ENCODE measurements at places on chromosomes 3 and 15. TPM values are rescaled to one million over a fixed set of nuclear protein-coding genes. Genes with fewer than 3 reads are reported as not detected.
A peak's percentile ranks its signal among the peaks of the same experiment; 100 is the strongest.

GRCh38 chr3:125207949-125208568, 4.5 kb downstream of the SLC12A8 start:
- no peak for DNase-seq

- DNase-seq = no peak
These were observed 850.3 kb upstream of the CADM2 start for GRCh38 chr3:84108442-84108971.

DNA sequence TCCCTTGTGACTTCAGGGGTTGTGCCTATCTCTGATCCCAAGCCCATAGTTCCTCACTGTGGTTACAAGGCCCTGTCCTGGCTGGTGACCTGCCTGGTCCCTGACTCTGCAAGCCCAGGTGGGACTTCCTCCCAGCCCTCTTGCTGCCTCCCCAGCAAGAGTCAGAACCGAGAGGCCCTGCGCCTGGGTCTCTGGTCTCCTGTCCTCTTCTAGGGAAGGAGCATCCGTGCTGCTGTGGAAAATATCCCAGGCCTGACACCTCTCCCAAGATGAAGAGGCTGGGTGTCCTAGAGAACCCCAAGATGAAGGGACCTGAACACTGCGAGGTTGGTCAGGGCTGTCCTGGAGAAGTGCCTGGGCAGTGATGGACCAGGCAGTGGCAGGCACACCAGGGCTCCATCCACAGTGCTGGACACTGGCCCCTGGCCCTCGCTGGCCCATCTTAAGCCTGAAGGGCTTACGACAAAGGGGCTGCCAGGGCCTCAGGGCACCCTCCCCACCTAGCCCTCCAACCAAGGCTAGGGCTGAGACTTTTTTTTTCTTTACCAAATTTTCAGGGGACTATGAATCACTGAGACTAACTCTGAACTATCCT, 32.7 kb downstream of the PTH1R start:
- DNase-seq = peak; percentile 61

- DNase-seq = no peak
These were observed 343.0 kb downstream of the PLOD2 start for GRCh38 chr3:145817870-145818483.

DNA sequence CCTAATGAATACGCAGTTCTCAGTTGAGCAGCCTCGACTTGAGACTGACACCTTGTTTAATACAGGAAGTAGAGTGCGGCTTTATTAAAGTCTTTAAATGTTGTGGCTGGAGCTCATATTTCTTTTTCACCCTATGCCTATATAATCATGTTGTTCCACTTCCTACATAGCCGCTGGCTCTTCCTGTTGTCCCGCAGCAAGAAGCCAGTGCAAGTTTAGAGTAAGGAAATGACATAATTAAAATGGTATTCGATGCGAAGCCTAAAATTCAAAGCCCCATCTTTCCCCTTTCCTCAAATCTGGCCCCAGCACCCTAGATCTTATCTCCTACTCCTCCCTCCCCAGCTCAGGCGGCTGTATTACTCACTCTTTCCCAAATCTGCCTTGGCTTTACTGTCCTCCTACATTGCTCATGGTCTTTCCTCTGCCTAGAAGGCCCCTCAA, 7.5 kb upstream of the PHLDB2 start:
- no peak for DNase-seq

GRCh38 chr3:188396251-188396650, 242.3 kb downstream of the LPP start:
- no peak for DNase-seq

The INO80 gene
- 17.9 TPM for polyA plus RNA-seq

The LYZL4 gene
- not detected for polyA plus RNA-seq

The PLXNA1 gene
- 0.60 TPM for polyA plus RNA-seq

The MYO5C gene
- 12.0 TPM for polyA plus RNA-seq

The GATA2 gene
- polyA plus RNA-seq = 0.46 TPM

The HESX1 gene
- polyA plus RNA-seq = not detected

The GPR171 gene
- polyA plus RNA-seq = 0.46 TPM
